Stimulated activated CD4-positive, alpha-beta T cell treated with anti-CD3 and anti-CD28 coated beads, Interleukin-1b, Interleukin-23, amount 100 ng/mL, for 24 hours (primary cell): ENCODE measurements at places on chromosomes 1 and 21.

- peak; percentile 60 for DNase-seq
Measured at GRCh38 chr1:32201011-32201855, 838 bp downstream of the CCDC28B start.

DNA sequence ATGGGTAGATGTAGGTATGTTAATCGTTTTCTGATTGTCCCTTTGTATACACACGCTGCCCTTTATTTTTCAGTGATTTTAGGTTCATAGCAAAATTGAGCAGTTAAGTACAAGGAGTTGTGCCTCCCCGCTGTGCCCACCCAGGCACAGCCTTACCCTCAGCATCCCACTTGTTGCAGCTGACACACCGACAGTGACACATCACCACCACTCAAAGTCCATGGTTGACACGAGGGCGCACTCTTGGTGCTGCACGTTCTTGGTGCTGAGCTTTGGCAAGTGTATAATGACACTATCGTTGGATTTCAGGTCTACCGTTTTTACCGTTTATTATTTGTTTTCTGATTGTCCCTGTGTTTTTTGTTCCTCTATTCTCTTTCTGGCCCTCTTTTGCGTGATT is 15.6 kb downstream of the C1orf159 start:
- no peak for DNase-seq

GRCh38 chr1:44453798-44454349 is 48.8 kb downstream of the RNF220 start:
- DNase-seq = no peak

GRCh38 chr1:172356620-172357019 is 63.9 kb upstream of the C1orf105 start:
- no peak for DNase-seq

- DNase-seq = no peak
Measured at GRCh38 chr1:167663002-167663772, 33.2 kb downstream of the RCSD1 start.

DNA sequence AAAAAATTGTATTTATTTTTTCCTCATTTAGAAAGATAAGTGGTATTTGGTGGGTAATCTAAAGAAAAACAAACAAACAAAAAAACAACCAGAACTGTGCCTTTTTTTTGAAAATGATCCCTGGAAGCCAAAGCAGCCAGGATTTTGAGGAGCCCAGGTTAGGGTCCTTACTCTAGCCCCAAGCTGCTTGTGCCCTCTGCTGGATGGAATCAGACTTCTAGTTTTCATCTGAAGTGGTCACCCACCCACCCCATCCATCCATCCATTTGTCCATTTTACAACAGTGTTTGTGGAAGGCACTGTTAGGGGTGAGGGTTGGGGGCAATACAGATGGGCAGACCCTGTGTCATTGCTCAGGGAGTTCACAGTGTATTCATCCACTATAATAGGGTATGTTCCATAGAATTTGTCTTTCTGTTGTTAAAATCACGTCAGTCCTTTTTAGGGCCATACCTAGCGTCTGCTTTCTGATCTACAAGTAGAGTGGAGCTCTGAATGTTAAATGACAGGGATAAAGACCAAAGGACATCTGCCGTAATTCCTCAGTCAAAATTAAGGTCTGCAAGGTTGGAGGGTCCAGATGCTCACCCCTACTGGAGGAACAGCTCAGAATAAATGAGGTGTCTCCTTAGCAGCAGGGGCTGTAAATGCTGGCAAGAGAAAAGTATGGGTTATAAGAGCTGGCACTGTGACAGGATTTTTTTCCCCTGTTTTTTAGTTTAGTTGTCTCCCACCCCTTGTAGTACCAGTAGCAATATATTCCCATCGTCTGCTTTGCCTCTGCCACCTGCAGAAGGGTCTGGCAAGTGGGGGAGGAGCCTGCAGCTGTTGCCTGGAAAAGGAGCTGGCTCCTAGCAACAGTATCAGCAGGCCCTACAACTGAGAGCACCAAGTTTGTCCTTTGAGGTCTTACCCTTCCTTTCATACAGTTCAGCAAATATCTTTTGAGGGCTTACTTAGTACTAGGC is 3.2 kb downstream of the LRRC42 start:
- DNase-seq = no peak

DNA sequence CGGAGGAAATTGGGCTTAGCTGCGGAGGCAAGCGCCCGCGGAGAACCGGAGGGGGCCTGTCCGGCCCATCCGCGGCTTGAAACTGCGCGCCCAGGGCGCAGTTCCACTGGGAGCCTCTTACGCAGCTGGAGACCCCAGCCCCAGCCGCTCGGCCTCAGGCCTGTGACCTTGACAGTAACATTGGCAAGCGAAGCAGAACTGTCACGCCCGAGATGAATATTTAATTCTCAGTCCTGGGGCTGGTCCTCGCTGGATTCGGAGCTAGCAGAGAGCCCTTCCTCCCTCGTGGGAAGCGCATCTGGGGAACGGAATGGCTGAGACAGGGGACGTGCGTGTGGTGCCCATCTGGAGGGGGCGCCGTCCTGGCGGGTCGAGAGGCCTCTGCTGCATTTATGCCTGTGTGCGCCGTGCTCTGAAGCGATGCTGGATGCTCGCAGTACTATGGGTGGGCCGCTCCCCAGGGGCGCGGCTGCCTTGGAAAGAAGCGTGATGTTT is 928 bp downstream of the SLC6A17 start:
- DNase-seq = no peak

DNA sequence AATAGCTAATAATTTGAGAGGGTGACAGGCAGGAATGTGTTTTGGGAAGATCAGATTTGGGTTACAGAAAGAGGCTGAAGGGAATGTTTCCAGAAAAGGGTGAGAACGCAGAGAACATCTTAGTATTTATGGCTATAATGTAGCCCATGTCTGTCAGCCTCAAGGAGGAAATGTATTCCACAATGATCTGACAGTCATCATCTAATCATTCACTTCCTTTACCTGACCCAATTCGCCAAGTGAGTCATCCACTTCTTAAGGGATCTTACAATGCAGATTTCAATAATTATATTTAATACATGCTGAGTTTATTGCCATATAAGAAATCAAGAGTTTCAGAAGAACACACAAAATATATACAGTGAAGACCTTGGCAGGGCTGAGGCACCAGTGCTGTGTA is 10.8 kb downstream of the TRIM45 start:
- DNase-seq = no peak

GRCh38 chr1:180787628-180788307 is 124.9 kb upstream of the KIAA1614 start:
- no peak for DNase-seq

GRCh38 chr1:8241417-8242014 is 76.4 kb upstream of the SLC45A1 start:
- no peak for DNase-seq

GRCh38 chr1:5596651-5597050 is 395.6 kb downstream of the NPHP4 start:
- DNase-seq = no peak

DNA sequence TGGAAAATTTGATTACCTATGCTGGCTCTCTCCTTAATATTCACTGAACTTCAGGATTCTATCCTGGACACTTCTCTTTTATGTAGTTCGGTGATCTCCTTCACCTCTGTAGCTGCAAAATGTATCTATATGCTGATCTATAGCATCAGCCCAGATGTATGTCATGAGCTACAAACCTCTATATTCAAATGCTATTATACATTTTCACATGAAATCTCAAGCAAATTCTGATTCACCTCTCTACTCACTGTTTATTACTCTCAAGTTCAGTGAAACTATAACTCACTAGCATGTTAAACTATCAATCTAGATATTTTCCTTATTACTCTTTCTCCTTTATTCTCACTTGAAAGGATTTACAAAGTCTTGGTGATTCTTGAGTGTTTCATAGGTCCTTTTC is 52.2 kb downstream of the PTPRC start:
- no peak for DNase-seq

DNA sequence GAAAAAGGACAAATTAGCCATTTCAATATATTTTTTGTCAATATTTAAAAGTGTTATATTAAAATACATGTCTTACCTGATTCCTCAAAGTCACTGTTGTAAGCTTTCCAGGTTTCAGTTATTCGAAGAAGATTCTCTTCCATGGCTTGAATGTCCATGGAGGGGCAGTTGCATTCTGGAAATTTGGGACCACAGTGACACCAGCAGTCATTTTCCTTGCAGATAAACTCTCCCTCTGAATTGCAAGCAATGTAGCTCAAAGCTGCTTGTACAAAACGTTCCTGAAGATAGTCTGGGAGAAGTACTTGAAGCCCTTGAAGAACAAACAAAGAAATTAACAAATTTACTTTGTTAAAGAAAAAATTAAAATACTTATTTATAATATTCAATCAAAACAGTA is 251.7 kb downstream of the BRINP3 start:
- no peak for DNase-seq

DNA sequence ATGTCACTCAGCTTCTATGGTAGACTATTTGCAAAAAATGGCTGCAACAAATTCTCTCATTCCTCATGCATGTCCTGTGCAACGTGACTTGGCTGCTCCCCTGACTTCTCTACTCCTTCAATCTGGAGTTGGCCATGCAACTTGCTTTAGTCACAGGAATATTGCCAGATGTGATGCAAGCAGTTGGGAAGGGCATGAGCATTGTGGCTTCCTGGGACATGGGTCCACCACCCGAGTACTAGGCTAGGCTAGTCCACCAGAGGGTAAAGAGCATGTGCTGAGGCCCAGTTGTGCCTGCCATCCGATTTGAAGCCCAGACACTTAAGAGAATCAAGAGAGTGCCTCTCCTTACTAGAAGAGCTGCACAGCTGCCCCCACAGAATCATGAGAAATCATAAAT is 89.6 kb downstream of the DSCAM start:
- DNase-seq = no peak

GRCh38 chr1:15703562-15703961 is 19.4 kb downstream of the PLEKHM2 start:
- DNase-seq = no peak
